CD4-positive, alpha-beta T cell (primary cell): ENCODE measurements at places on chromosomes 1 and 21. TPM values are rescaled to one million over a fixed set of nuclear protein-coding genes. Genes with fewer than 3 reads are reported as not detected.

DNA sequence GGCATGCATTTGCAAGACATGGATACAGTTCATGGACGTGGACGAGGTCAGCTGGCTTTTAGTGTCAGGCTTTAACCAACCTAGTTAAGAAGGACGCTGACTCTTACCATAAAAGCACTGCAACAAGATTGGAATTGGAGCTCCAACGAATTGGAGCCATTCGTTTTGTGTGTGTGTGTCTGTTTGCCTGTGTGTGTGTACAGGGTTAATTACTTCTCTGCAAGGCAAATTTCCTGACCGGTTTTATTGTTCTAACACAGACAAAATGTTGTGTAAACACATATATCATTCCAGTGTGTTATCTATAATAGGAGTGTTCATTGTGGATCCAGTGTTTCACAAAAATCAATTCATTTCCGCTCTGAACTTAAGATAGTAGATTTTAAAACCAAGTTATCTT is 7.9 kb downstream of the ITSN1 start:
- DNase-seq: no peak

DNA sequence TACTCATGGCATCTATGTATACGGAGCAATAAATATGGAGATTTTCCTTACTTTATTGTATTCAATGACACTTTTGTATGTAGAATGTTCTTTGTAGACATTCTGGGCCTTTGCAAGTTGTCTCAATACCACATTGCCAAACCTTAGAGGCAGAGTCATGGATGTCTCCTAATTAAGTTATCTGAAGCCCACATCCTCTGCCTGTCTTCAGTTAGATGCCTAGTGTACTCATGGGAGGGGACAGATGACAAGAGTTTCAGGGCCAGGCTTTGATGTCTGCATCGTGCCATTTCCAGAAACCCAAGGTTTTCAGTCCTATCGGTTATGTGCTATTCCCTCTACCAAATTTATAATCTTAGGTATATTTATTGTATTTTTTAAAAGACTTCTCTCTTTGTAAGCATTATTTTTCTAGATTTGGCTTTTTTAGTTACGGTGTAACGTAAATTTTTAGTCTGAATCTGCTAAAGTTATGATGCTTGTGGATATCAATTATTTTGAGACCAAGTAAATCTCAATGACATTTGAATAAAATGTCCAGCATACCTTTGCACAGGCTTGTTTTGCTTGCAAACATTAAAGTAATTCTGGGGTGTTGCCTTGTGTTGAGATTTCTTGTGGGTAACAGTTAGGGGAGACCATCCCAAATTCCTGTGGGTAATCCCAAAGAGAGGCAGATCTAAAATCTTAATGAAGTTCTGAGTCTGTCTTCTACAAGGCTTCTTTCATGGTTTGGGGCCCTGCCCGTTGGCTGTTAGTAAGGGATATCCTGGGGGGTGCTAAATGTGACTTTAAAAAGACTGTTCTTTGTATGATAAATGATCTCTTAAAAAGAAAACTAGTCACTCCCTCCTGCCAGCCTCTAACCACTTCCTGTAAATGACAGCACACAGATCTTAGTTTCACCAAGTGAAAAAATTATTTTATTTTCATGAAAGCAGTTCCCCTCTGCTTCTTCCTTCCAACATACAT is 8.0 kb upstream of the MACF1 start:
- DNase-seq: peak; percentile 57

- DNase-seq: no peak
Observed at GRCh38 chr21:32257962-32258785, 20.7 kb downstream of the MIS18A start.

DNA sequence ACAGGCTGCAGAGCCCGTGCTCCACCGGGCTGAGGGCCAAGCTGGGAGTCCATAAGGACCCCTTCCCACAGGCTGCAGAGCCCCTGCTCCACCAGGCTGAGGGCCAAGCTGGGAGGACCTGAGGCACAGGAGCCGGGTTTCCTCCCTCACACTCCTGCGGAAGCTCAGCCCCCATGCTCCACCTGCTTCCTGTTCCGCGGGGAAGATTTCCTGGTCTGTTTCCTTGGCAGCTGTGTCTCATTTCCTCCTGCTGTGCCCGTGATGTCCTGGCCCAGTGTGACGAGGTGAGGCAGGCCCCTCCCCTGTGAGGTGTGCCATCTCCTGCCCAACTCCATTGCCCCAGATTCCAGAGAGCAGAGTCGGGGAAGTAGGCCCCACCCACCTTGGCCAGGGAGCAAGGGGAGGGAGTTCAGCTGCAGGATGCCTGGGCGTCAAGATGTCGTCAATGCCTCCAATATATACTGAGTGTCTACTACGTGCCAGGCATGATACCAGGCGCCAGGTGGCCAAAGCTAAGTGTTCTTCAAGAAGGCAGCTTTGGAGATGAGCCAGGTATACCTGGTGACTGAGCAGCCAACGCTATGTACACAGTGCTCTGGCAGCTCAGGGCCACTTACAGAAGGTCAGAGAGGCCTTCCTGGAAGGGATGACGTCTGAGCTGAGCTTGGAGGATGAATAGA is 58.8 kb downstream of the NAV1 start:
- DNase-seq: no peak

DNA sequence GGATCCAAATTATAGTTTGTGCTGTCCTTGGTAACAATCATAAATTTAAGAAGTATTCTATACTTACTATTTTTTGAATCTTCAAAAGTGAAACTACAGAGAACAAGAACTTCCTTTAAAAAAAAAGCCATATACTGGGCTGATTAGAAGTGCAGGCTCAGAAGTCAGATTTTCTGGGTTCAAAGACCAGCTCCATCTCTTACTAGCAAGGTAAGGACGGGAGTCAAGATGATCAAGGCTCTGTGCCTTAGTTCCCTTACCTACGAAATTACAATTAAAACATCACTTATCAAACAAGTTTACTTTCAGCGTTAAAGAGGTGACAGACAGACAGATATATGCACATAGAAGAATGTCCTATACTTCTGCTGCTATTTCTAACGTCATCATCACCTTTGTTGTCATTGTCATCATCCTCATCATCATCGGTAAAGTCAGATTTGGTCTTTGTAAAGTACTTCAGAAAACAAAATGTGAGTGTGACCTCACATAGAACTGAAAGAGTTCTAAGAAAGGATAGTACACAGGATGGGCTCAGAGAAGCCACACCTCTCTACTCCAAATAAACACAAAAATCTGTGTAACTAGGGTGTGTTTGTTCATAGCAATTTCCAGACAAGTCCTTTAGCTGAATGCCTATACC is 178.7 kb downstream of the VAV3 start:
- DNase-seq: no peak

ODR4 gene
- total RNA-seq: 24.5 TPM

EFCAB14 gene
- 36.8 TPM for total RNA-seq

KRTAP19-3 gene
- not detected for total RNA-seq

AKR7A3 gene
- 0.84 TPM for total RNA-seq

LYPD8 gene
- not detected for total RNA-seq

HSF2BP gene
- 0.59 TPM for total RNA-seq

OR6N1 gene
- not detected for total RNA-seq

CRP gene
- total RNA-seq: not detected
